ENCODE measurements at places on chromosomes 11 and 22. TPM values are rescaled to one million over a fixed set of nuclear protein-coding genes. Genes with fewer than 3 reads are reported as not detected.

THY1 gene
- total RNA-seq: 17.5 TPM

RFPL2 gene
- not detected for total RNA-seq

OR56B1 gene
- total RNA-seq: 0.28 TPM

DNA sequence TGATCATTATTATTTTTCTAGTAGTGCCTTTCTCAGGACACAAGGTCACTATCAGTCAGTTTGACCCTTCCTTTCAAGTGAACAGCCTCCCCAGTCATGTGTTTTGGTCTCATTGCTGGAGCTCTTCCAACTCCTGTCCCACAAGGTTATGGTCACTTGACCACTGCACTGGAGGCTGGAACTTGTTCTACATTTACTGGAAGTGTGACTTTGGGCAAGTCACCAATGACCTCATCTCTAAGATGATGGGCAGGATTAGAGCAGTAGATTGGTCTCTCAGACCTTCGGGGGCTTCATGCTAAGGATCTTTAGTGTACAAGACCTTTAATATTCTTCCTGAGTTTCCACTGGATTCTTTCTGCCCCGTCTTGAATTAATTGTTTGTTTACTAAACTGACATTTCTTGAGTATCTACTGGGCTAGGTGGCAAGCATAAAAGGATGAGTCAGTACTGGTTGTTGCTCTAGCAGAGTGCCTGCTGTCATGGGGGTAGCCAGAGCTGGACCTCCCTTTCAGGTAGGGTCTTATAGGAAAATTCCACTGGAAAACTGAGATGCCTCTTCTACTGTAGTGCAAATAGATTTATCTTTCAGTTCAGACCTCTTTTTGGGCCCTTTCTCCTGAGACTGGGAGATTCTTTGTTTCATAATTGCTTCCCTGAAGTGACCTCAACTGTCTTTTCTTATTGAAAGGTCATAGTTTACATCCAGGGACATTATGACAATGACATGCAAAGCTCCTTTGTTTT is 106.8 kb downstream of the GRAMD1B start:
- no peak overlapping the region for H3K27ac ChIP-seq
- no peaks in the 10 kb centered on the region for H3K27me3 ChIP-seq
- H3K4me1 ChIP-seq: no peaks in the 10 kb centered on the region
- H3K36me3 ChIP-seq: no peaks in the 10 kb centered on the region
- no peak for DNase-seq
- no peak overlapping the region for H3K4me3 ChIP-seq

GRCh38 chr11:5600374-5600851 is 4.0 kb downstream of the TRIM6 start:
- H3K4me3 ChIP-seq: no peak overlapping the region
- H3K4me1 ChIP-seq: no peaks in the 10 kb centered on the region
- peak overlapping the region; percentile 1 for H3K27ac ChIP-seq
- DNase-seq: peak; percentile 71

DNA sequence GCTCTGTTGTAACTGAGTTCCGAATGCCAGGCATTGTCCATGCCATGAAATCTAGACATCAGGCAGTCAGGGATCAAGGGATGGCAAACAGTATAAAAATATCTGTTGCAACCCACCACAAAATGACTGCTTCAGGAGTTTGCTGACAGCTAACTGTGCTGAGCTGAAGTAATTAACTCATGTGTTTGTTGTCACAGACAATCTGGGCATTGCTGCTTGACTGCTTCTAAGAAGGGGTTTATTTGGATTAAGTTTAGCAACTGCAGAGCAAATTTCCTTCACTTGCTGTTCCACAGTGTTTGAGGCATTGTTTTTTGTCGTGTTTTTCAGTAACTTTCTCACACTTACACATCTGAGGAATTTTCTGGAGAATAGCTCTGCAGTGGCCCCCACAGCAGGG is 30.4 kb downstream of the BSX start:
- H3K36me3 ChIP-seq: no peaks in the 10 kb centered on the region
- H3K4me3 ChIP-seq: no peak overlapping the region
- no peak overlapping the region for H3K27ac ChIP-seq
- peak; percentile 50 for DNase-seq
- no peaks in the 10 kb centered on the region for H3K4me1 ChIP-seq

DNA sequence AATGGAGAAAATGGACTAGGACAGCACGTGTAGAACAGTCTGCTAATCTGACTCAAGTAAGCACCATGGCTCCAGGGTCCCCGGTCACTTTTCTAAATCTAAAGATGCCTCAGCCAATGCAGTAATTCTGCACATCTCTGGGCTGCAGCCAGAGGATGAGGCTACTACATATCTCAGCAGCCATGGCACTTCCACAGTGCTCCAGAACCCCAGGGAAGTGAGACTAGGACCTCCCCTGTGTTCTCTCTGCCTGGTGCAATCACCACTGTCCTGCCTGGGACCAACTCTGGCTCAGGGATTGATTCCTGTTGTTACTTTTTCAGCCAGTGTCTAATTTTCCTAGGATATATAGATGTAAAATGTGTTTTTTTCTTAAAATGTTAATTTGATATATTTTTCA is 129.4 kb upstream of the TOP3B start:
- H3K4me3 ChIP-seq: no peak overlapping the region
- H3K27ac ChIP-seq: no peak overlapping the region
- H3K27me3 ChIP-seq: no peaks in the 10 kb centered on the region
- no peak for DNase-seq

MRGPRF gene
- 9.3 TPM for total RNA-seq

DNA sequence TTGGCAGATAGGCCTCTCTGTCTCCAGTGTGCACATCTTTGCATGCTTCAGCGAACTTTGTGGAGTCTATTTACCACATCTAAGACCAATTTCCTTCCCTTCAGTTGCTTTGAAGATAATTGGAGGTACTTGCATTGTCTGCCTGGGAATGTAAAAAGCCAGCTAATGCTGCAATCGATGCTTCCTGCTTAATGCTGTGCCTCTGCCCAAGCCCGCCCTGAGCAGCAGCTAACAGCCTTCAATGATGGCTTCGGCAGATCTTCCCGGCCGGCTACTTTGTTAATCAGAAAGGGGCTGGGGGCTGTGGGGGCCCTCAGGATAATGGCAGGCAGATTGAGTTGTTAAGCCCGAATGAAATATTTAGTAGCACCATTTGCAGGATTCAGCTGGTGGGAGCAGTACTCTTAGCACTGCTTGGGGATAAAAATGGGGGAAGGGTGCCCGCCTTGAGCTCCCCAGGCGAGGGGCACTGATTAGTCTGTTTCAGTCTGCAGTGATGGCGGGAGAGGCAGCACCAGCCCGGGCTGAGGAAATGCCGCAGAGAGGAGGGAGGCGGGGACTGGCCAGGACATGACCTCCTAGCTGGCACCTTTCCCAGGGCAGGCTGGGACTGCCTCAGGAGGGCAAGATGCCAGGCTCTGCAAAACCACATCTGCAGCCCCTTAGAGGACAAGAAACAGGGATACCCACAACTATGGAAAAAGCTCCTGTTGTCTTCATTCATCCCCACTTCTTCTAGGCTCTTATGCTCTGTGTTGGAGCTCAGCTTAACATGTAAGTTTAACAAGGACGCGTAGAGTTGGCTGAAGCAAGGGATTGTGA is 460.0 kb downstream of the BUD13 start:
- H3K4me1 ChIP-seq: no peaks in the 10 kb centered on the region
- H3K27me3 ChIP-seq: no peaks in the 10 kb centered on the region
- H3K36me3 ChIP-seq: no peaks in the 10 kb centered on the region
- peak; percentile 94 for DNase-seq

GRCh38 chr11:4830909-4831308 is 9.8 kb downstream of the OR51F2 start:
- no peak overlapping the region for H3K27ac ChIP-seq
- DNase-seq: no peak
- no peaks in the 10 kb centered on the region for H3K27me3 ChIP-seq
- no peaks in the 10 kb centered on the region for H3K36me3 ChIP-seq

DNA sequence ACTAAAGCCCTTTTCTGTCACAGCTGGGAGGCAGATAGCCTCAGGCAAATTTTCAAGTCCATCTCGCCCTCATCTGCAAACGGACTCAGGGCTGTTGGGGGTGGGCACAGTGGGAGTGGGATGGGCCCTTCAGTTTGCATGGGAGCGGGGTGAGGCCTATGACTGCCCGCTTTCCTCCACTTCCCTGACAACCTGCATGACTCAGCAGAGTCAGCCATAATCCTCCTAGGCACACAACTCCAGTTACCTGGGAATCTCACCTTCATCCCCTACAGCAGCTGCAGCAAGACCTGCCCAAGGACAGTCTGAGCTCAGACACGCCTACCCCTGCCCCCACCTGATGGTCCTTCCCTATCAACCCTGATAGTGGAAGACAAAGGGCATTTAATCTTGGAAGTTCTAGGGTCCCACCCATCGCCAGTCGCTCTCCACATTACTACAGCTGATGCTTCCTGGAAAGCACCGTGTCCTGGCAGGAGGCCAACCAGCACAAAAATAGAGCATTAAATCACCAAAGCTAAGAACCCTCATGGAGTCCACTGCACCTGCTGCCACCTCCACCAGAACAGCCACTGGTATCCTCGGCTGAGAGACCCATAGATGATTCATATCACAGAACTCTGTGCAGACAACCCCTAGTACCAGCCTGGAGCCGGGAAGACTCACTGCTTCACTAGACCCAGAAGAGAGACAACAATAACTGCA is 319.3 kb downstream of the DCDC1 start:
- no peak overlapping the region for H3K27ac ChIP-seq
- H3K36me3 ChIP-seq: no peaks in the 10 kb centered on the region
- H3K4me1 ChIP-seq: no peaks in the 10 kb centered on the region
- no peak for DNase-seq
- no peak overlapping the region for H3K4me3 ChIP-seq

GRCh38 chr11:45373506-45374035 is 87.4 kb upstream of the SYT13 start:
- peak; percentile 18 for DNase-seq
- H3K4me1 ChIP-seq: no peaks in the 10 kb centered on the region
- peaks cover 2% of the 10 kb centered on the region for H3K27me3 ChIP-seq
- H3K4me3 ChIP-seq: no peak overlapping the region

DNA sequence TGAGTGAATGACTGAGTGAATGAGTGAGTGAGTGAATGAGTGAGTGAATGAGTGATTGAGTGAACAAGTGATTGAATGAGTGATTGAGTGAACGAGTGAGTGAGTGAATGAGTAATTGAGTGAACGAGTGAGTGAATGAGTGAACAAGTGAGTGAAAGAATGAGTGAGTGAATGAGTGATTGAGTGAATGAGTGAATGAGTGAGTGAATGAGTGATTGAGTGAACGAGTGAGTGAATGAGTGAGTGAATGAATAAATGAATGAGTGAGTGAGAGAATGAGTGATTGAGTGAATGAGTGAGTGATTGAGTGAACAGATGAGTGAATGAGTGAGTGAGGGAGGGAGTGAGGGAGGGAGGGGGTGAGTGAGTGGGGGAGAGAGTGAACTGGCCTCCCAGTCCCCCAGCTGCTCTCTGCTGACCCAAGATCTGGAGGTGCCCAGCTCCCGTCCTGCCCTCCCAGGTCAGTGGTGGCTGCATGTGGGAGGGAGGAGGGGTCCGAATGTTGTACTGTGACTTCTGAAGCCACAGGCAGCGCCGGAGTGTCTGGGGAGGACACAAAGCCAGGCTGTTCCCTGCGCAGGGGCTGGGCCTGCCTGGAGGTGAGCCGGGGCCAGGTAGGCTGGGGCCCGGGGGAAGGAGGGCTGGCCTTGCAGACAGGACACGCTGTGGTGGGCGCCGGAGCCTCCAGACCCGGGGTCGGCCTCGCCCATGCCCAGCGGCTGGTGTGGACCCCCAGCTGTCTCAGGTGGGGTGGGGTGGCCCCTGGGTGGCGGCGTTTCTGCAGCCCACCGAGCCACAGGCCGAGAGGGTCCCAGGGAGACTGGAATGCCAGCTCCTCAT is 17.8 kb upstream of the PIM3 start:
- no peak for DNase-seq
- H3K27ac ChIP-seq: no peak overlapping the region
- H3K4me3 ChIP-seq: no peak overlapping the region
- no peaks in the 10 kb centered on the region for H3K27me3 ChIP-seq

DNA sequence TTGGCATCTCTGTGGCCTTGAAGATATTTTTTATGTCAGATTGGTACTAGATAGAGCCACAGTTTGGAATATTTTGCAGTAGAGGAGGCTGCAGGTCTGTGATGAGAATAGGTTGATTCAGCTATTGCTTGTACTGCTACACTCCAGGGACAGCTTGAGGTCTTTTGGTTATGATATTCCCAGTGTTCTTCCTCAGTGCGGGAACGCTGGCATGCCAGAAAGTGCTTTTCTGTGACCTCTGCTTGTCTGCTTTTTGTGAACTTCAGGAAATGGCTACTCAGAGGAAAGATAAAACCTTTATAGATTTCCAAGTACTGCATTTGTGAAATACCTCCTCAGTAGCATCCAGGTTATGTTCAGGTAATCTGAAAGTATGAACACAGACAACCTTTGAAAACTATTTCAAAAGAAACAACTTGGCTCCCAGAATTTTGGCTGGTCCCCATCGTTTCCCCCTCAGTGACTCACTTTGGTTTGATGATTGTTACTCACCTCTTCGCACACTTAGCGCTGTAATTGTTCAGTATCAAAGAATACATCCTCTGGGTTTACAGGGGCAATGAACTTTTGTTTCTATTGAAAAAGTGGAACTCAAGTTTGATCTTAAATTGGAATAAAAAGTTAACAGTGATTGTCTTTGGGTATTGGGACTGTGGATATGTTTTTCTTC is 191.4 kb downstream of the HIPK3 start:
- H3K27ac ChIP-seq: no peak overlapping the region
- H3K4me3 ChIP-seq: no peak overlapping the region
- H3K27me3 ChIP-seq: no peaks in the 10 kb centered on the region
- DNase-seq: no peak
- no peaks in the 10 kb centered on the region for H3K4me1 ChIP-seq

C11orf42 gene
- not detected for total RNA-seq

GRCh38 chr11:106281455-106282173 is 204.2 kb downstream of the AASDHPPT start:
- DNase-seq: no peak
- no peak overlapping the region for H3K4me3 ChIP-seq
- H3K36me3 ChIP-seq: no peaks in the 10 kb centered on the region
- no peak overlapping the region for H3K27ac ChIP-seq

DNA sequence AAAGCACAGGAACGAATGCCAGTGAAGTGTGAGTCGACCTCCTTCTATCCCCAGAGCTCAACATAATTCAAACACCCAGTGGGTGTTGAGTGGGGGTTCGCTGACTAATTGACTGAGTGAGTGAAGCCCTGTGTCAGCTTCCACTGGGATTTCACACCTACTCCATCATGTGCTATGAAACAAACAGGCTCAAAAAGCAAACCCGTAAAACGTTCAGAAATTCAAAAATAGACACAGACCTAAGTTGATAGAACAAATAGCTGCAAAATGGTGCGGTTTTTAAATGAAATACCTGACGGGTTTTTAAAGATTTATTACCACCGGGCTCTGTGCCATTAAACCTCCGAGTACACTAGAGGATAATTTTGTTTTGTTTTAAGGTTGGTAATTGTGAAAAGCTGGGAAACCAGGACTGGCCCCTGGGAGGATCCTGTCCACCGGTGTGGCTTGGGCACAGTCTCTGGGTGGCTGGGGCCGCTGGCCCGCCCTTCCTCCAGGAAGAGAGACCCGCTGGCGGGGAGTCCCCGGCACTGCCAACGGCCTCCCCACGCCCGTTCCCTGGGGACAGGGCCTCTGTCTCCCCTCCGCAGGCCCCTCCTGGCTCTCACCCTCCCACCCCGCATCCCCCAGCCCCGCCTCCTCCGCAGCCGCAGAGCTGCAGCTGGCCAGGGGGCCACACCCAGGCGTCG is 13.6 kb downstream of the KCNJ5 start:
- no peaks in the 10 kb centered on the region for H3K27me3 ChIP-seq
- no peaks in the 10 kb centered on the region for H3K36me3 ChIP-seq
- H3K4me3 ChIP-seq: no peak overlapping the region

FXYD2 gene
- 2,527 TPM for total RNA-seq

YAP1 gene
- total RNA-seq: 106 TPM

GRCh38 chr22:49203091-49203858 is 624.4 kb downstream of the BRD1 start:
- H3K27ac ChIP-seq: no peak overlapping the region
- peaks cover 1% of the 10 kb centered on the region for H3K27me3 ChIP-seq
- no peaks in the 10 kb centered on the region for H3K36me3 ChIP-seq
- no peaks in the 10 kb centered on the region for H3K4me1 ChIP-seq
- peak; percentile 8 for DNase-seq

GGTLC2 gene
- 0.76 TPM for total RNA-seq
